ENCODE measurements at places on chromosomes 2 and 18.

DNA sequence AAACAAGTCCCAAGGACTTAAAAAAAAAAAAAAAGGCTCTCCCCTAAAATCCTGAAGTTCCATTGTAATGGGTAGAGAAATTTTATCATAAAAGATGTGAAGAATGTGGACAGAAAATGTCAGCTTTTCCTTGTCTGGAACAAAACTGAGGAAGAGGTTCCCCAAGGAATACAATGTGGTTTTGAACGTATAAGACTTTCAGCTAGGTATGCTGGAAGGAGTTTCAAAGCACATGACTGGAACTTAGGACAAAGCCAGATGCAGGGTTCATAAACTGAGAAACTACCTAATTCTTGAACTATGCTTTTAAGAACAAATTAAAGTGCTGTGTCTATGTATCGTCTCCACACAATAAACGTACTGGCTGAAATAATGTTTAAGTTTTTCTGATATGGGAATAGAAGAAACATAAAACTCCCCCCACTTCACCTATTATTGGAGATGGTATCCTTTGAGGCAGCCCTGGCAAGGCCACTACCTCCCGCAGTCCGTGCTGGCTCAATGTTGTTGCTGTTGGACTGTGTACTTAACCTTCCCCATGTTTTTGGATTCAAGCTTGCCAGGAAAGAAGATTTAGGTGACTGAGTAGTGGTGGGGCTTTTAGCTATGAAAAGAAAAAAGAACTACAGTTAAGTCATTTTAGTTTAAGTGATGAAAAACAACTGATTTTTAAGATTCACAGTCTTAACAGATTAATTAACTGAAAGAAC is 84.2 kb upstream of the DNER start:
- no peak for DNase-seq

DNA sequence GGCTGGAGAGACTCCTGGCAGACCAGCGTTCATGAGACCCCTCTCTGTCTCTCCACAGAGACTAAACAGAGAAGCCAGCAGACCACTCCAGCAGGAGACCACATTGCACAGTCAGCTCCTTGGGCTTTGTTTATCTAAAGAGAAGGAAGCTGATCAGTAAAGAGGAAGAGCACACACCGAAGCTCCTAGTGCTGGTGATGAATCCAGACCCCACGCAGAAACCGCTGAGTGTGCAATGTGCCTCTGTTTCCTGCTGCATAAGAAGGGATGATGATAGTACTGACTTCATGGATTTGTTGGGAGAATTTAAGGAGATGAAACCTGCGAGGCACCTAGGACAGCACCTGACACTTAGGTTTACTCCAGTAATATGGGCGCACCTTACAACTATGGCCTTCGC is 544.1 kb upstream of the ID2 start:
- no peak for DNase-seq

- no peak for DNase-seq
These were observed 77.5 kb upstream of the NFATC1 start for GRCh38 chr18:79318142-79318673.

- DNase-seq, result no peak
These were observed 96.5 kb downstream of the PTGR3 start for GRCh38 chr18:75112186-75113096.

DNA sequence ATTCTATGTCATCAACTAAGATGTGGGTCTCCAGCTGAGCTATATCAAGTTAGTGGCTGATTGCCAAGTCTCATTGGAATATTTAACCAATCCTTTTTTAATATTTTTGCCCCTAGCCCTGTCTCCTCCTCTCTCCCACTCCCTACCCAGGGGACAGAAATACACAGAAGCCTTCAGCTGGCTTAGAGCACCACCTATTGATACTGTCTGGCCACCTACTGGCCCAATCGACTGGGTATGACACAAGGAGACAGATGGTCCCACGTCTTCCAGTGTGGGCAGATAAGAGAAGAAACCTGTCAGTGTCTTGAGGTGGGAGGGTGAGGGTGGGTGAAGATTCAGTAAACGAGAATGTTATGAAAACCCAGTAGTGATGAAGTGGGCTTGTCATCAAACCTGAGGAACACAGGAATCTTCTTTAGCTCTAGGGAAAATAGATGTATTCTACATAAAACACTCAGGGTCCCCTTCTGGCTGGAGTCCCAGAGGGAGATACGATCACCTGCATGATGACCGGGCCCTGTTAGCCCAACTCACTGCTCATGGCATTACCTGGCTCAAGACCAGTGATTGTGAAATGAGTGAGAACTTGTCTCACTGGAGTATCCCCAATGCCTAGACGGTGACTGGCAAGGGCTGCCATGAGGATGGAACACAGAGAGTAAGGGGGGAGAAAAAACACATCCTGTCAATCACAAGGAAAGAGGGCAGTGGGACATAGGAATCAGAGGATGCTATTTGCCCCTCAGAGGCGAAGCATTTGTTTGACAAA is 26.7 kb downstream of the POLR1A start:
- DNase-seq, result peak; percentile 22

- no peak for DNase-seq
These were observed 459.8 kb upstream of the FSIP2 start for GRCh38 chr2:185278761-185279160.

GRCh38 chr2:33583194-33583938 is 15.7 kb downstream of the FAM98A start:
- peak; percentile 17 for DNase-seq

- no peak for DNase-seq
These were observed 34.7 kb downstream of the EHBP1 start for GRCh38 chr2:62740221-62740620.

GRCh38 chr2:48346124-48346536 is 183.8 kb upstream of the STON1 start:
- DNase-seq, result peak; percentile 74

- no peak for DNase-seq
These were observed 150.7 kb upstream of the HAAO start for GRCh38 chr2:42942990-42943493.
